ENCODE measurements at places on chromosomes 11 and 22.
A peak's percentile ranks its signal among the peaks of the same experiment; 100 is the strongest.

- no peak for DNase-seq
Observed at GRCh38 chr11:111305876-111306275, 7.5 kb downstream of the POU2AF3 start.

- no peak for DNase-seq
Observed at GRCh38 chr11:17153757-17154156, 54.0 kb downstream of the PIK3C2A start.

- no peak for DNase-seq
Observed at GRCh38 chr11:35106595-35106994, 32.4 kb upstream of the CD44 start.

GRCh38 chr11:74929431-74930363 lies 19.2 kb downstream of the XRRA1 start:
- DNase-seq, result no peak

DNA sequence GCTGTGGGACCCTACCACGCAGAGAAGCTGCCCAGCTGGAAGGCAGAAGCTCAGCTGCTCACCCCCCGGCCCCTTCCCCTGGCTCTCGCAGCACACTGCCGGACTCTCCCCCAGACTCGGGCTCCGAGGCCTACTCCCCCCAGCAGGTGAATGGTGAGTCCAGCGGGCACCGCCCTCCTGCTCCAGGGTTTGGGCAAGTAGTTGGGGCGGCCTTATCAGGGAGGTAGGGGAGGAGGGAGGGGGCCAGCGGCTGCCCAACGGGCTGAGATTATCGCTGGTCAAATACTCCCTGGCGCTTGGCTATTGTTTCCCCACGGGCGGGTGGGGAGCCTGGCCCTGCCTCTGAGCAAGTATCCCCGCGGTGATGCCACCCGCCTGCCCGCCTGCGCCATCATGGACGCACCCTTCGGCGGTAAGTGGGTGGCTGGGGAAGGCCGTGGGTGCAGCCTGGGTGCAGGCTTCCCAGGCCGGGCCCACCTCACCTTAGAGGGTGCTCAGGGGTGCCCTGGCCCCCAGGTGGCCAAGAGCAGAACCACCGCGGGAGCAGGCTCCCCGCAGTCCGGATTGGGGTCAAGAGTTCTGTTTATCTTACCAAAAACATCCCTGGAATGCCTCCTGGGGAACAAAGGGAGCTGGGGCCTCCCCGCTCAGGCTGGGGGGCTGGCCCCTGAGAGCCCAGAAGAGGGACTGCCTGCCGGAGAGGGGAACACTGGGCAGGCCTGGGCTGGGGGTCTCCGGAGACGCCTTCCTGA lies 16.9 kb downstream of the MYRF start:
- DNase-seq, result no peak

GRCh38 chr11:35458846-35459245 lies 39.5 kb upstream of the SLC1A2 start:
- no peak for DNase-seq

DNA sequence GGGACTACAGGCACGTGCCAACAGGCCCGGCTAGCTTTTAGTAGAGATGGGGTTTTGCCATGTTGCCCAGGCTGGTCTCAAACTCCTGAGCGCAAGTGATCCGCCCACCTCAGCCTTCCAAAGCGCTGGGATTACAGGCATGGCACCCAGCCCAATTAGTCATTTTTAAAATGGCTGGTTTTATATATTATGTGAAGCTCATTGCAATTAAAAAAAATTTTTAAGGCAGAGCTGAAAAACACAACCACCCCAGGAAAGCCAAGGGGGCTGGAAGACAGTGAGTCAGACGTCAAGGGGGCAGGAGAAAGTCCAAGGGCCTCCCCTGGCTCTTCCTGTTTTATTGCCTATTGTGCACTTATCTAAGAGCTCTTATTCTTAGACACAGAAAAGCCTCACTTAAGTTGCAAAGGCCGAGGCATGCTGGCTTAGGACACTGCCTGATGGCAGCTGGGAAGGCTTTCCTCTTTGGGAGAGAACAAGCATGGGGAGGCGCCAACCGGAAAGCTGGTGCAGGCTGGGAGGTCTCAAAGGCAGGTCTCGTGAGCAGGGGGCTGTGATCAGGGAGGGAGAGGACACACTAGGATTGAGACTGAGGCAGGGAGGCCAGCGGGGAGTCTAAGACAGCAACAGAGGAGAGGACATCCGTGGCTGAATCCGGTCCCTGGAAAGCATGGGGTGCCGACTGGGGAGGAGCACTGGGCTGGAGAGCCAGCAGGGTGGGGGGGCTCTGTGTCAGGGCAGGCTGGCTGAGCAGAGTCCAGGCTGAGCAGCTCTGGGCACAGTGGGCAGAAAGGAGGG lies 11.1 kb upstream of the OSM start:
- no peak for DNase-seq

DNA sequence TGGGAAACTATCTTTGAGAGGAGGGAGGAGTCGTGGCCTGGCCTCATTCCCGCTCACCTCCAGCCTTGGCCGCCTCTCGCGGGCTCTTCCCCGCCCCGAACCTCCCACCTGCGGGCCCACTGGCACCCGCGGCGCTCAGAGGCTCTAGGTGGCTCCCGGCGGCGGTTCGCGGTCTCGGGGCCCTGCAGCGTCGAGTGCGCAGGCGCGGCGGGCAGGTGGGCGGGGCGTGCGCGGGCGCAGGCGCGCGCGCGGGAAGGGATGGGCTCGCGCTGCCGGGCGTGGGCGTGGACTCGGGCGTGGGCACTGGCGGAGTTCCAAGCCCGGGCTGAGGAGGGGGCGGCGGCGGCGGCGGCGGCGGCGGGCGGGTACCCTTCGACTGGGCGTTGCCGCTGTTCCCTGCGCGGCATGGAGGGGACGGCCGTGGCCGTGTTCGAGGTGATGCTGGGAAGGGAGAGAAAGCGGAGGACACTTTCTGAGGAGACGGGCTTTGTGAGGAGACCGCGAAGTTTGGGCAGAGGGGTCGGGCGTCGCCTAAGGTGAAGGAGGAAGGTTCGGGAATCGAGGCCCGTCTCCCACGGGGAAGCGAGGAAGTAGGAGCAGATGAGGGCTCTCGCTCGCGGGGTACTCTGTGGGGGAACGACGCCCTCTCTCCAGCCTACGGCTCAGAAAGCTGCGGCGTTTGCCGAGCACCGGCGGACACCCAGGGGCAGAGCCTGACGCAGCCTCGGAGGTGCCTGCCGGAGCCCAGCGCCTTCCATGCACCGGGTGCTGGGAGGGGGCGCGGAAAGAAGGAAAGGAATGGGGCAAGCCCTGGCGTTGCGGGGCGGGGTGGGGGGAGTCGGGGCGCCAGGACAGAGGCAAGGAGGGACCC lies 15.7 kb upstream of the SPTBN2 start:
- DNase-seq, result peak; percentile 96

DNA sequence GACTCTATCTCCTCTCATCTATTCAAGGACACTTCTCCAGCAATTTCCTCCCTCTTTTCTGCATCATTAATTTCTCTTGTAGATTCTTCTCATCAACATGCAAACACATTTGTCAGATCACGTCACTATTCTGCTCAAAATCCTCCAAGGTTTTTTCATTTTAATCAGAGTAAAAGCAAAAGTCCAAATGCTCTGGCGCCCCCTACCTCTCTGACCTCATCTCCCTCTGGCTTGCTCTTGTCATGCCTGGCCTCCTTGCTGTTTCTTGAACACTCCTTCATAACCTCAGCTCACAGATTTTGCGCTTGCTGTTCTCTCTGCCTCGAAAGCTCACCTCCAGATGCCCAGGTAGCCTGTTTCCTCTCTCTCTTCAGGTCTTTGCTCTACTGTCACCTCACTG lies 22.4 kb downstream of the RTCB start:
- DNase-seq, result no peak

GRCh38 chr11:133506551-133507094 lies 25.7 kb downstream of the OPCML start:
- DNase-seq, result no peak

DNA sequence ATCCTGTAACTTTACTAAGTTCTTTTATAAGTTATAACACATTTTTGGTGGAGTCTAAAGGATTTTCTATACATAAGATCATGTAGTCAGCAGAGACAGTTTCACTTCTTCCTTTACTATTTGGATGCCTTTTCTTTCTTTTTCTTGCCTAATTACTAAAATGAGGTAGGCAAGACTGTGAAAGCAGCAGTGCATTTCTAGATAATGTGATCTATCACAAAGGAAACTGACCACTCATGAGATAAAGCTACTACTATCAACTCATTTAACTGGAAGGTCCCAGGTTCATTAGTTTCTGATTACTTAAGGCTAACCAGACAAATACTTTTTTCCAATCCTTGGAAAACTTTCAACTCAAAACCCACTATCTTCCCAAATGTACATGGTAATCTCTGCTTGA lies 196.2 kb upstream of the E2F8 start:
- DNase-seq, result no peak

DNA sequence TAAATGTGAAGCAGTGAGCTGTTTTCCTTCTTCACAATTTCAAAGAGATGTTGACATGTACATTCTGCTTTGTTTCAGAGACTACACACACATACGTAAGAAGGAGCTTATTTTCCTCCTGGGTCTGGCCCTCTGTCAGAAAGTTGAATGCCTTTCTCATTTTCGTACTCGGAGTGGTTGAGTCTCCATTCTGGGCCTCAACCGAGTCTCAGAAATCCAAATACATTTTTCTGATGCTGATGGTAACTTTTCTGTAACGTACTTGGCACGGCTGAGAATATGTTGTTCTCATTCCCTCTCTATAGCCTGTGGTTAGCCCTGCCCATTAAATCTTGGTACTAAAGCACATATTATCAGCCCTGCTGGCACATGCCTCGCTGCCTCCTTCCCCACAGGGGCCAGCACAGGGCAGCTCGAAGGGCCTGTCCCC lies 25.3 kb downstream of the PARVA start:
- DNase-seq, result no peak
